NCI-H446 (cell line): ENCODE measurements at places on chromosomes 3 and 15.

- no peak for DNase-seq
Observed at GRCh38 chr3:70096376-70097066, 97.0 kb downstream of the SAMMSON start.

- no peak for DNase-seq
Observed at GRCh38 chr15:70526221-70526973, 237.0 kb downstream of the UACA start.

DNA sequence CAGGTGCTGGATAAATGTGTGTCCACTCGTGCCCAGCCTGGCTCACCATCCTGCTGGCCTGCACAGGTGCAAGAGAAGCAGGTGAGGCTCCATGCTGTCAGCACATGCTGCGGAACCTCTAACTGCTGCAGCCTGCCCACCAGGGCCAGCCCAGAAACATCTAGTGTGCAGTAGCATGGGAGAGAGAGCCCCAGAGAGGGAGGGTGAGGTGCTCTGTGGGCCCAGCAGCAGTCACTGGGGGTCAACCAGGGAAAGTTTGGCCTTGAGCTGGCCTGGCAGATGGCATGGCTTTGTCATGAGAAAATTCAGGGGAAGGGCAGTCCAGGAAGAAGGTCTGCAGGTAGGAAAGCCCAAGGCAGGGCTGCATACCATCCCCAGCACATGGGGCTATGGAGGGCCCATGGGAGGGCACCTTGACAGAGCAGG, 18.2 kb upstream of the PRR23E start:
- no peak for DNase-seq

DNA sequence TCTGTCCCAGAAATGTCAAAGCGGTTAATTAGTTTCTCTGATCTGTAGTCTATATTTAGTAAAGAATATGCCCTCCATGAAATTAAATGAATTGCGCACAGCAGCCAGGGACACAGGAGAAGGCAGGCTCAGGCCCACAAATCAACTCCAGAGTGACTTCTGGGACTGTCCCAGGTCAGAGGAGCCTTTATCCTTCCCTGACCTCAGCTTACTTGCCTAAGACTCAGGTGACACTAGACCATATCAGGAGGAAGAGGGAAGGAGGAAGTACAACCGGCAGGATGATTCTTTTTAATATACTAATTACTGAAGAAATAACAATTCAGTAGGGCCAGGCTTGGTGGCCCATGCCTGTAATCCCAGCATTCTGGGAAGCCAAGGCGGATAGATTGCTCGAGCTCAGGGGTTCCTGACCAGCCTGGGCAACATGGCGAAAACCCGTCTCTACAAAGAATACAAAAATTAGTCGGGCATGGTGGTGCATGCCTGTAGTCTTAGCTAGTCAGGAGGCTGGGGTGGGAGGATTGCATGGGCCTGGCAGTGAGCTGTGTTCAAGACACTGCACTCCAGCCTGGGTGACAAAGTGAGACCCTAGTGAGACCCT, 1.8 kb upstream of the GPR15 start:
- DNase-seq: no peak

- DNase-seq: no peak
Observed at GRCh38 chr15:39925112-39925842, 5.2 kb upstream of the GPR176 start.

- DNase-seq: no peak
Observed at GRCh38 chr15:42155546-42156242, 742 bp downstream of the PLA2G4F start.

- no peak for DNase-seq
Observed at GRCh38 chr3:88912294-88912877, 195.0 kb upstream of the EPHA3 start.

- DNase-seq: no peak
Observed at GRCh38 chr3:155890671-155891190, 20.3 kb downstream of the GMPS start.
